ENCODE measurements at places on chromosomes 3 and 15.

DNA sequence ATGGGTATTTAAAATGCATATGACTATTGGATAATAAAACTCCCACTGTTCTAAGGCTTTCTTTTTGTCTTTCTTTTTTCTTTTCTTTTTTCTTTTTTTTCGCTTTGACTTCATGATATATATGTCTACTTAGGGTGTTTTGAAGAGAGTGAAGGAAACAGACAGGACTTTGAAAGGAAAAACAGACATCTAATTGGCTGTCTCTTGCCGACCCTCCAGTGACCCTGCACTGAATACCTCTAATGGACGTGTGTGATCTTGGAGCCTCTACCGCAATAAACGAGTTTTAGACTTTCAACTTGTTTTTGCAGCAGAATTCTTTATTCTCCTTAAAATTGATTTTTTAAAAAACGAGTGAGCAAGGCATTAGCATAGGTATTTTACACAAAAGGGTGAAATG is 158.1 kb upstream of the NR2F2 start:
- no peak for DNase-seq

- no peak for DNase-seq
Measured at GRCh38 chr15:58994906-58995453, 7.5 kb downstream of the RNF111 start.

DNA sequence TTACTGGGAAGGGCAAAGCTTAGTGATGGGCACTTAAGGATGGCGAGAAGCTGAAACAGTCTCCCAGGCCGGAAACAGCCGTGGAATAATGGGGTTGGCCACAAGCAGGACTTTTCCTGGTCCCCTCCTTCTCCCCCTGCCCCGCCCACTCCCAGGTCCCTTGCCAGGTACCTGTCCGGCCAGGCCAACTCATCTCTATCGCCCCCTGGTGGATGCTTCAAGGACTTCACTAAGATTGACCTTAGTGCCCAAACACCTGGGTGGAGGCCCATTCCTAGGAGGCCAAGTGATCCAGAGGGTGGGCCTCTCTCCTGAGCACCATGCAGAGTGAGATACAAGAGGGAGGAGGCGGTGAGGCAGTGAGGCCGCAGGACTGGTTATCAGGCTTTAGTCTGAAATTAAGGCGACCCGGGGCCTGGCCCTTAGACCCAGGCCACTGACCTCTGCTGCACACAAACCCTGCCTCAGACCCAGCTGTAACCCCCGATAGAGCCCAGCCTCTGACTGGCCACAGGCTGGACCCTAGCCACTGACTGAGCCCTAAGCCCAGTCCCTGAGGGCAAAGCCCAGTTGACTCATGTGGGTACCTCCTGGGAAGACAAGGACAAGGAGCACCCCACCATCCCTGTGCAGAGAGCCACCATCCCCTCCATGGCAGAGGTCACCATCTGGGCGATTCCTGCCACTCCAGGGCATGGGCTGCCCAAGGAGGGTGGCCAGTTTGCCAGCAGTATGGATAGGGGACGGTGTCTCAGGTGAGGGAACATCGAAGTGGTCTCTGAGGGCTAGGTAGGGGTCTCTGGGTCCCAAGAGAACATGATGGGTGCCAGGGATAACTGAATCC is 37.6 kb downstream of the VIPR1 start:
- no peak for DNase-seq

DNA sequence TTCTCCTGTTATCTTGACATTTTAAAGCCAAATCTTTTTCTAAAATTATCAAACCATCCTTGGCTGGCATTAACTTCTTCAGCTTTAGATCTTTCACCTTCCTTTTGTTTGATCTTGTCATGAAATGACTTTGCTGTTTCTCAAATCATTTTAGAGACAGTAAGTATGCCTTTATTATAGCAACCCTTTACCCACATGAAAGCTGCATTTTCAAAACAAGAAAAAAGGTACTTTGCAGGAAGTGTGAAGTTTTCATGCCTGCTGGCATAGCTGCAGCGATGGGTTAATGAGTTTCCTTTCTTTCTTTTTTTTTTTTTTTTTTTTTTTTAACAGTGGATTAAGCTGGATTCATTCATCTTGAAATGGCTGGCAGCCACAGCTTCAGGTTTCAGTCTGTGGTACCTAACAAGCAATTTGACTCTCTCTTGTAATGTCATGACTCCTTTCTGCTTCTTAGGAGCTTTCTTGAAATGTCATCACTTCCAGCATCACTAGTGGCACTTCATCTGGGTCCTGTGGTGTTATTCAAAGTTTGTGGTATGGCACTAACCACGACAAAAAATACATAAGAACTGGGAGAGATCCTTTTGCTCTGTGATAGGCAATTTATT is 18.8 kb downstream of the SLC25A26 start:
- no peak for DNase-seq

GRCh38 chr3:131553495-131554247 is 50.9 kb upstream of the MRPL3 start:
- no peak for DNase-seq

DNA sequence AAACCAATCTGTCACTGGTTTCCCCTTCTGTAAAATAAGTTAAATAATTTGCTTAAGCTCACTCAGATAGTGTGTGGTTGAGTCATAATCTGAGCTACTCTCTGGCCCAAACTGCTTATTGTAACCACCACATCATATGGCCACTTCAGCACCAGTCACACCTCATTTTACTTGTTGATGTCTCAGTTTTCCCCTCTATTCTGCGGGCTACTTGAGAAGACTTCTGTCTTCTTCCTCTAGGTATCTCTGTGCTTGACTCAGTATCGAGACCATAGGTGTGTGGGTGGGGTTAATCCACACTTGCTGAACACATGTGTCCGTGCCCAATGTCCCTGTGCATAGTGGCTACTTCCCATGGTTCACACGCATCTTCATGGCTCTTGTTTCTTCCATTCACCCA is 32.9 kb downstream of the CRYGS start:
- no peak for DNase-seq

- no peak for DNase-seq
Measured at GRCh38 chr3:106299300-106300098, 430.7 kb upstream of the CBLB start.

GRCh38 chr15:39315206-39315850 is 265.6 kb upstream of the THBS1 start:
- DNase-seq: no peak

- DNase-seq: no peak
Measured at GRCh38 chr3:101311676-101312075, 8.7 kb downstream of the IMPG2 start.

GRCh38 chr15:29454506-29454905 is 184.9 kb upstream of the NSMCE3 start:
- DNase-seq: no peak

- no peak for DNase-seq
Measured at GRCh38 chr3:17745301-17745700, 2.9 kb upstream of the TBC1D5 start.

DNA sequence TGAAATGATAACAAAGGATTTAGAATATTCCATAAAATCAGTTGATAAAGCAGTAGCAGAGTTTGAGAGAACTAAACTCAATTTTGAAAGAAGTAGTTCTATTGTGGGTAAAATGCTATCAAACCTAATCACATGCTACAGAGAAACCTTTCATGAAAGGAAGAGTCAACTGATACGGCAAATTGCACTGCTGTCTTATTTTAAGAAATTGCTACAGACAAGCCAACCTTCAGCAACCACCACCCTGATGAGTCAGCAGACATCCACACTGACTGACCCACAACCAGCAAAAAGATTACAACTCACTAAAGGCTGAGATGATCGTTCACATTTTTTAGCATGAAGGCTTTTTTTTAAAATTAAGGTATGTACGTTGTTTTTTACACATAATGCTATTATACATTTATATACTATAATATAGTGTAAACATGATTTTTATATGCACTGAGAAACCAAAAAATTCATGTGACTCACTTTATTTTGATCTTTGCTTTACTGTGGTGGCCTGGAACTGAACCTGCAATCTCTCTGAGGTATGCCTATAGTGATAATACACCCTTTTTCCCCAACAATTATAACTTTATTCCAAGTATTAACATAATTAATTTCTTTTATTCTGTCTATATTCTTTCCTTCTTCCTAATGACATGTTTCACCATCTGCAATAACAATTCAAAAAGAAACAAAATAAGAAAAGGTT is 109.9 kb downstream of the TBC1D5 start:
- no peak for DNase-seq

GRCh38 chr3:127175272-127175671 is 17.7 kb upstream of the PRR23E start:
- no peak for DNase-seq

DNA sequence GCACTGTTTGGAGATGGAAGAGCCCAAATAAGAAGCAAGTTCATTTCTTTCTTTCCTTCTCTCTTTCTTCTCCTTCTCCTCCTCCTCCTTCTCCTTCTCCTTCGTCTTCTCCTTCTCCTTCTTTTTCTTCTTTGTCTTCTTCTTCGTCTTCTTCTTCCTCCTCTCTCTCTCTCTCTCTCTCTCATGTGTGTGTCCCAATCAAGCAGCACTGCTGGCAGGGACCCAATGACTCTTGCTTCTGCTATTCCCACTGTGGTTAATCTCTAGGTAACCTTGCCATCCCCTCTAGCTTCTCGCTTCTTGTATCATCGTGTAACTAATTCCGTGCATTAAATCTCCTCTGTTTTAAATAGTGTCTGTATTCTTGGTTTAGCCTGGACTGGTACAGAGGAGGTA is 26.1 kb upstream of the ZNF280D start:
- no peak for DNase-seq

DNA sequence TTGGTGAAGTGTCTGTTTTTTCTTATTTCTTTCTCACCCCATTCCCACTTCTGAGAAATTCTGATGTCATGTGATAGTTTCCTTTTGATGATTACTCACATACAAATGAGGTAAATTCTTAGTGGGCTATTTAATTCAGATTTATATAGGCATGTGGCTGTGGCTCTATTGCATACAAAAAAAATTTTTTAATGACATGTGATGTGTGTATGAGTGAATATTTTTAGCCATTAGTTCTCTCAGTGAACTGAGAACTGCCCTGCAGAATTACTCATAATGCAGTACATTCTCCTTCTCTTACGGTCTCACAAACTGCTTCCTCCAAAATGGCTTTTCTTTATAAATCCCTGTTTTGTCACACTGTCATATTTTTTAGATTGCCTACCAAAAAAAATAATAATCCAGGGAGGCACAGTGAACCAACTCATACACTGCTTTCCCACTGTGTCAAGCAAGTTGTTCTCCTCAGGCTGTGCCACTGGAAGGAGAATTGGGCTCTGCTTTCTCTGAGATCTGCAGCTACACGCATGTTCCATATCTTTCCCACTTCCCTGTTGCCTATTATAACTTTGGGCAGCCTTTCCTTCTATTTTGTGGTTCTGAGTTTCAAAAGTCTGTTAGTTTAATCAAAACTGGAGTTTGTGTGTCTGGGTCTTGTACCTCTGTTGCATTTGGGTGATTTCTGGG is 415.7 kb upstream of the THBS1 start:
- no peak for DNase-seq

DNA sequence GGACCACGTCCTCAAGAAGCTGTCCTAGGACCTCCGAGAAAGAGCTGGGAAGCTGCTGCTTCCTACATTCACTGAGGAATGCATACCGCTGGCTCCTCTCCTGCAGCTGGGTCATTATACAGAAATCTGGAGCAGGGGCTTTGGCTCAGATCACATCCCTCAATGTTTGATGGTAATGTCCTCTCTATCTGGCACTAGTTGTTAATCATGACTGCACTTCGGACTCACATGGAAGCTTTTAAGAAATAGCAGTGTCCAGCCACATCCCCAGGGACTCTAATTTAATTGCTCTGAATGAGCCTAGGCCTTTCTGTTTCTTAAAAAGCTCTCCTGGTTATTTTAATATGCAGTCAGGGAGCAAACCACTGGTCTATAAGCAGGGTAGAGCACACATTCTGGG is 25.7 kb upstream of the MYRIP start:
- no peak for DNase-seq

- DNase-seq: no peak
Measured at GRCh38 chr3:144957398-144958101, 985.9 kb downstream of the DIPK2A start.

DNA sequence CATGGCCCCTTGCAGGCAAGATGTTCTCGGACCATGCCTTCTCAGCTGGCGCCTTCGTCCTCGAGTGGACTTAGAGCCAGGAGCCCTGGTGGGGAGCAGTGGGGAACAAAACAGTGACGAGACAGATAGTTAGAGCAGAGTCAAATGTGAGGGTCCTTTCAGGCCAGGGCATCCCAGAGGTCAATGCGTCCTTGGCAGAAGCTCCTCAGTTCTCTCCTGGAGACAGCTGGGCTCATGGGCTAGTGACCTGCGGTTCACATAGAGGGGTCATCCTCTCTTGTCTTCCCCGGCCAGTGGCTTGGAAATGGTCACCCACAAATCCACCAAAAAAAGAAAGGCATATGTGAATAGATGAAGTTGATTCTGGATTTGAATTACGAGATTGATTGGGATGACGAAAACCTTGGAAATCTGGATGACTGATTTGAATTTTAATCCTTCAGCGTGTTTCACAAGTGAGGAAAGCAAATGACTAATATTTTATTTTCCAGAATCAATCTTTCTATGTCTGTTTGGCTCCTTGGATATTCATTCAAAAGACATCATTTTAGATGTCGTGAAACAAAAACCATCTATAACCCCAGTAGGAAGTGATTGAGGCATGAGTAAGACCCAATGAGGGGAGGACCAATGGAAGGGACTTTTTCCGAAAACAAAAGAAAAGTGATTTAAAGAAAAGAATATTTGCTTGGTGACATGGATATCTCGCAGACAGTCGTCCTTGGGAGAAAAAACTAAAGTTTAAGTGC is 84.5 kb downstream of the ASB7 start:
- no peak for DNase-seq

GRCh38 chr3:99641982-99642381 is 3.6 kb downstream of the COL8A1 start:
- DNase-seq: no peak

DNA sequence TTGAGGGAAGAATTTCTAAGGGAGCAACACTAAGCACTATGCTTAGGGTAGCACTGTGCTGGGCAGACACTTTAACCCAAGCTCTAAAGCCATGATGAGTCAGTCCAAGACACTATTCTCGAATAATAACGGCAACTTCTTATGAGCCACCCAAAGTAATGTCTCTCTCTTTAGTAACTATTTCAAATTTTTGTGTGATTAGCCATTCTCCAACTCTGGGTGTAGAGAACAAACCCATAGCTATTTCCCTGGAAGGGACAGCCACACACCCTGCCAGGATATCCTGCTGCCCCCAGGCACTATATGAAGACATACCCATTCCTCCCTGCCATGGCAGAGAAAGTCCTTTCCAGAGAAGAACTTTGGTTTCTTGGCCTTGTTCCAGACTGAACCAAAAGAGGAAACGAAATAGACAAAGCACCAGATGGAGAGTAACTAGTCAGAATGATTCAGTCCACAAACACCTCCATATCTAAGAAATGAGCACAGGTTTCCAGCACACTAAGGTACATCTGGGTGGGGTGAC is 384.9 kb upstream of the THBS1 start:
- DNase-seq: no peak

GRCh38 chr3:171000281-171000680 is 26.2 kb downstream of the SLC2A2 start:
- DNase-seq: no peak

- no peak for DNase-seq
Measured at GRCh38 chr3:156175570-156175969, 55.2 kb downstream of the KCNAB1 start.

GRCh38 chr15:29319823-29320222 is 50.2 kb upstream of the NSMCE3 start:
- no peak for DNase-seq
